Stimulated activated naive CD4-positive, alpha-beta T cell (primary cell): ENCODE measurements at places on chromosomes 6 and 20.

GRCh38 chr20:37386505-37387251 lies 40.7 kb downstream of the SRC start:
- DNase-seq, result no peak

DNA sequence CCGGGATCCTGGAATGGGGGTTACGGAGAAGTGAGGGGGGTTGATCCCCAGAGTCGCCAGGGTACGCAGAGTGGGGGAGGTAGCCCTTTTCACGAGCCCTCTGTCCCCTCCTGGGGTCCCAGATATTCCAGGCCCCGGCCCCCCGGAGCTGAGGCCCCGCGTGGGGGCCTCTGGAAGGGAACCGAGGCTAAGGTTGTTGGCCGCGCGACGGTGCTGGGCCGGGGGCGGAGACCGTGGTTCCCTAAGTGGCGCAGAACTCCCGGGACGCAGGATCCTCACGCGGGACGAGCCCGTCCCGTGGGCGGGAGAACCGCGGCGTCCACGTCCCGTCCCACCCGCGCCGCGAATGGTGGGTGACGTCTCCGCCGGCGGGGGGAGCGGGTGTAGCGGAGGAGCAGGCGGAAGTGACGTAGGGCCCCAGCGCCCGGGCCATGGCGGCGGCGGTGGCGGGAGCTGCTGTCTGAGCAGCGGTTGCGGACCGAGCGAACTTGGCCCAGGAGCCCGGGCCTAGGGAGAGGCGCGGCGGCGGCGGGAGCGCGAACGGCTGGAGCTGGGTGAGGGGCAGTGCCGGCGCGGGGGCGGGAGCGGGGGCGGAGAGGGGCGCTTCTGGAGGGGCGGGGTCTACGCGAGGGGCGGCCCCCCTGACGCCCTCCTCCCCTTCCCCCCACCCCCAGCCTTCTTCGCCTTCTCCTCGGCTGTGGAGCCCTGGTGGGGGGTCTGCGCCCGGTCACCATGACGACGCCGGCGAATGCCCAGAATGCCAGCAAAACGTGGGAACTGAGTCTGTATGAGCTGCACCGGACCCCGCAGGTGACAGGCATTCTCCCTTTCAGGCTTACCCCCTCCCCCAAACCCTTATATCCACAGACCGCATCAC lies at the start of gene RING1:
Gene RING1, plus strand, starts transcription at position 410 of the 877 bp plus-strand sequence. Its CDS starts 323 bp downstream, at position 733.
- DNase-seq, result peak; percentile 86

GRCh38 chr6:3039384-3039783 lies 28.9 kb upstream of the RIPK1 start:
- DNase-seq, result no peak

DNA sequence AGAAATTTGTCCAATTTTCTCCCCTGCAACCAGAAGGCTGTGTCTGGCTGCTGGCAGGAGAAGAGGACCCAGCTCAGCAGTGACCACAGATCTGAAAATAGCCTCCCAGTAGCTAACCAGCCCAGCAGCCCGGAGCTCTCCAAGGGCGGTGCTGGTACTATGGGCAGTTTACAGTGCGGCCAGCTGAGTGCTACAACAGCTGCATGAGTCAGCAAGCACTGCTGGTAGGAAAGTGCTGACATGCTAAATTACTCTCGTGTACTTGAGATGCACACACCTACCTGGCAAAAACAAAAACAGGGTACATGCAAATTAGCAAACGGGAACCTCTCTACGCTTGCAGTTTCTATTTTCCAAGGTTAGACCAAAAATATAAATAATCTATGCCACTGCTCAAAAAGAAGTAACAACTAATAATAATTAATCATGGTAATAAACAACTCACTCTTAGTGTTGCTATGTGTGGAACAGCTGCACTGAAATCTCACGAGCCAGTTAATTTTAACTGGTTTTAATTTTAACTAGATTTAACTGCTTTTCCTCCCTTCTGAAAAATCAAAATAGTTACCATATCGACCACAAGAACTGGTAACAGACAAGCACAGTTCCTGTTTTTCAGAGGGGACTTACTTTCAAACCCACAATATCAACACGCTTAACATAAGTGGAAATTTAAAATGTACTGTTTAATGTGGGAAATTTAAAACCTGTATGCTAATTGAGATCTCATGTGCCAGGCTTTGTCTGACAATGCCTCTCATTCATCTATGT lies 10.8 kb downstream of the BACH2 start:
- peak; percentile 47 for DNase-seq

- no peak for DNase-seq
Measured at GRCh38 chr6:23841116-23841515, 284.9 kb upstream of the NRSN1 start.

DNA sequence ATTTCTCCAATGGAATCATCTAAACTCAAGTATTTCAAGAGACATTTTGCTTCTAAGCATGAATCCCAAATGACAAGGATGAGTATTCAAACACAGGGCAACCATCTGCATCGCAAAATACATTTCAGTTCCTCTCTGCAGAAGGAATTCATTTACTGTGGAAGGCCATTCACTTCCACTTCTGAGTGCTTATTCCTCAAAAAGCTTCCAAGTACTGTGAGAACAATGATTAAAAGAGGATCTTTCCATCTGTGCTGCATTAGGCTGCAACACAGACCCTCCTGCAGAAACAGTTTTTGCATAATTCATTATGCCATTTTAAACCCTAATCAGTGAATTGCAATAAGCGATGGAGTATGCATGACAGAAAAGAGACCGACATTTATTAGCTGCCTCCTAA lies 52.5 kb downstream of the ARHGAP18 start:
- DNase-seq, result no peak

GRCh38 chr6:112690497-112691202 lies 343.5 kb downstream of the RFPL4B start:
- DNase-seq, result no peak

DNA sequence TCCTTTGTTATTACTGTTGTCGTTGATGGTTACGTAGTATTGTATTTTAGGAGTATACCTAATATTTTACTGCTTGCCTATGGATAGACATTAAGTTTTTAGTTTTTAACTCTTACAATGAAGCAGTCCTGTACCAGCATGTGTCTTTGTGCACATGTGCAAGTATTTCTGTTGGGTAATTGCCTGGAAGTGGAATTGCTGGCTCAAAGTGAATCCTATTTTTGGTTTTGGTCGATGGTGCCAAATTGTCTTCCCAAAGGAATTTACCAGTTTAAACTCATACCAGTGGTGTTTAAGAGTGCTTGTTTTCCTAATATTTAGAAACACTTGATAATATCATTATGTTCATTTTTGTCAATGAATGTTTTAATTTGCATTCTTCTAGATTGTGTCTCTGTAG lies 75.5 kb downstream of the ANKS1A start:
- no peak for DNase-seq

DNA sequence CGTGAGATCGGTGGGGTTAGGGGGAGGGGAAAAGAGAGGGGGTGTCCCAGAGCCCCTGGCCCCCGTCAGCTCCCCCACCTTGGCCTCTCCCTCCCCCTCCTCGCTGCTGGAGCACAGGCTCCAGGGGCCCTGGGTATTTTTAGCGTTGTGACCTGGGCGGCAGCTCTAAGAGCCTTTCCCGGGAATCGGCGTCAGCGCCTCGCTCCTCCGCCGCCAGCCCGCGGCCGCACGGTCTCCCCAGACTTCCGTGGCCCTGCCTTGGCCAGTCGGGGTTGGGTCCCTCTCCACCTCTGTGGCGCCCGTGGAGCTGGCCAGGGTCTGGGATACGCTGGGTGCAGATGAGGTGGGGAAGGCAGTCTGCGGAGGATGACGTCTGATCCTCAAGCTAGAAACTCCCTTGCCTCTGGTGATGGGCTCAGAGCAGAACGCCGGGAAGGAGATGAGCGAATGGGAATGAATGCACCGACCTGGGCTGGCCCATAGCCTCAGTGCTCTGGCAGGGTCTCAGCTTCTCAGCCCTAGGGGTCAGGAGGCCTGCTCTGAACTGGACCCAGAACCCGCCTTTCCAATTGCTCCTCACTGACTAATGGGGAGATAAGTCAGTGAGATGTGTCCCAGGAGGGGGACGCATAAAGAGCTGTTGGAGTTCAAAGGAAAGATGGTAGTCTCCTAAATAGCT lies 883 bp upstream of the DBNDD2 start:
- no peak for DNase-seq

- no peak for DNase-seq
Measured at GRCh38 chr6:19587238-19587942, 249.8 kb upstream of the ID4 start.

- no peak for DNase-seq
Measured at GRCh38 chr20:37516811-37517750, 4.0 kb upstream of the NNAT start.

DNA sequence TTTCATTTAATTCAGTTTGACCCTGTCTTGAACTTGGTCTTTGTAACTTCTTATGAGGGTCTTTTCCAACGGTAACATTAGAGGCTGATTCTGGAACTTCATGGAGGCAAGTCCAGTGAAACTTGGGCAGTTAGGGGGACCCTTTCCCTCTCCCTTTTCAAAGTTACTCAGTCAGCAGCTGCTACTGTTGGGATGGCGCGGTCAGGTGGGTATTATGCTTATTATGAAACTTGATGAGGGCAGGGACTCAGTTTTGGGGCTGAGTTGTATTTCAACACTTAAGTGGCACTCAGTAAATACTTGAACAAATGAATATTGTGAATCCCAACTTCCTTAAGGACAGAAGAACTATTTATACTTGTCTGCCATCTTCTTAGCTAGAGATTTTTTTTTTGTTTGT lies 20.8 kb downstream of the TOP1 start:
- DNase-seq, result no peak

- DNase-seq, result no peak
Measured at GRCh38 chr20:51695574-51696303, 72.5 kb downstream of the ATP9A start.

DNA sequence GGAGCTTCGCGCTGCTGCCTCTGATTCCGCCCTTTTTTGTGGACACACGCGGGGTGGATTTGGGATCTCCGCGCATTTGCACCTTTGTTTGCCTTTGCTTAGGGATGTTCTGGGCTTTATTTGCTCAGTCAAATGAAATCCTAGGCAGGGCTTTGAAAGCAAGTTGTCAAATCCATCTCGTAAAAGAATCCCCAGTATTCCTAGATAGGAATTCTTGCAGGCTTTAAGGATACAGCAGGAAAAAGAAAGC lies 453 bp downstream of the CEP57L1 start:
- no peak for DNase-seq

GRCh38 chr6:73177221-73177944 lies 47.9 kb downstream of the KHDC1L start:
- no peak for DNase-seq

DNA sequence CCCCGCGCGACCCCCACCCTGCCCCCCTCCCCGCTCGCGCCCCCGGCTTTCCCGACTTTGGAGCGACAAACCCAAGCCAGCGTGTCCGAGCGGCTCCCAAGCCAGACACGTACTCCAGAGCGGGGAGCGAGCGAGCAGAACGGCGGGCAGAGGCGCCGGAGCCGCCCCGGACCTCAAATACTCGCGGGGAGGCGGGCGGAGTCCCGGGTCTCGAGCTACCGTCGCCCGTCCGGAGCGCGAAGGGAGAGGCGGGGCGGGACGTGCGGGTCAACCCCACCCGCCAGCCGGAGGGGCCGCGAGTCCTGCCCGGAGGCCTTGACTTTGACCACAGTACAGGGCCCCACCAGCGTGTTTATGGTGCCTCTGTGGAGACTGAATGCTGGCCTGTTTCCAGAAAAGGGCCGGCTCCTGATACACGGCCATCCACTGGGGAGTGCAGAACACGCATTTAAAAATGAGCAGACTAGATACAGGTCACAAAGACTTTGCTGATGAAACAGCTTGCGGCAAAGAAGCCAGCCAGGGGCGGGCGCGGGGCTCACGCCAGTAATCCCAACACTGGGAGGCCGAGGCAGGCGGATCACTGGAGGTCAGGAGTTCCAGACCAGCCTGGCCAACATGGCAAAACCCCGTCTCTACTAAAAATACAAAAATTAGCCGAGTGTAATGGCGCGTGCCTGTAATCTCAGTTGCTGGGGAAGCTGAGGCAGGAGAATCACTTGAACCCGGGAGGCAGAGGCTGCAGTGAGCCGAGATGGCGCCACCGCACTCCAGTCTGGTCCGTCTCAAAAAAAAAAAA lies at the start of gene SERPINB6:
Gene SERPINB6, minus strand, starts transcription at position 148 of the 799 bp plus-strand sequence. CDS start 12,235 bp downstream, outside the sequence.
- no peak for DNase-seq

- no peak for DNase-seq
Measured at GRCh38 chr20:10603971-10604864, 69.6 kb downstream of the JAG1 start.

DNA sequence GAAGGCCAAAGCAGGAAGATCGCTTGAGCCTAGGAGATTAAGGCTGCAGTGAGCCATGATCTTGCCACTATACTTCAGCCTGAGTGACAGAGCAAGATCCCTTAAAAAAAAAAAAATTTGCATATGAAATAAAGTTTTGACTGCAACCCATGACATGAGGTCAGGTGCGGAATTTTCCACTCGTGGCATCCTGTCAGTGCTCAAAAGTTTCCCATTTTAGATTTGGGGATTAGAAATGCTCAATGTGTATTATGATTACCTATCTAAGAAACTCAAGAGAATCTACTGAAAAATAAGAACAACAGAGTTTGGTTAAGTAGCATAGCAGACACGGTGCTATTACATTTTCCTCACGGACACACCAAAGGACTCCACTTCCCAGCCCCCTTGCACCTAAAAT lies 11.7 kb downstream of the SLC23A2 start:
- no peak for DNase-seq

DNA sequence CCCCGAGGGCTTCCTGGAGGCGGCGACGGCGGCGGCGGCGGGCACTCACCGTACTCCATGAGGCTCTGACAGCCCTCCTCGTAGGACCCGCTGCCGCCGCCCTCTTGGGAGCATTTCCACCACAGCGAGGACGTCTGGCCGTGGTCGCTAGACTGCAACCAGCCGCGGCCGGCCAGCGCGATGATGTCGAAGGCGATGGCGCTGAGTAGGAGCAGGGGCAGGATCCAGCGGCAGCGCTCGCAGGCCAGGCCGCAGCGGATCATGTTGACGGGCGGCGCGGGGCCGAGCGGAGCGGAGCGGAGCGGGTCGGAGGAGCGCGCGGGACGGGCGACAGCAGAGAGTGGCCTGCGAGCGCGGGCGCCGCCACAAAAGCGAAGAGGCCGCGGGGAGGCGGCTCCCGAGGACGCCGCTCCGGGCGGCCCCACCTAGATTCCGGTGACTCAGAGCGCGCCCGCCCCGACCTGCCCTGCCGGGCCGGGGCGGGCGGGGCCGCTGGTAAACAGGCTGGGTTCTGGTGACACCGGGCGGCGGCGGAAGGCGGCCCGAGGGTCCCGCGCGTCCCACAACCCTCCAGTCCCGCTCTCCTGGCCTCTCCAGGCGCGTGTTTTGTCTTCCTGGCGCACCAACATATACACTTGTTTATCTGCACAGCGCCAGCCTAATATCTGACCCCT lies at the start of gene PERP:
Gene PERP, minus strand, starts transcription at position 342 of the 674 bp plus-strand sequence. Its CDS starts 79 bp downstream, at position 263.
- DNase-seq, result peak; percentile 18

- no peak for DNase-seq
Measured at GRCh38 chr20:16590041-16590633, 16.9 kb upstream of the KIF16B start.

GRCh38 chr6:2510316-2510715 lies 240.4 kb downstream of the MYLK4 start:
- DNase-seq, result no peak

DNA sequence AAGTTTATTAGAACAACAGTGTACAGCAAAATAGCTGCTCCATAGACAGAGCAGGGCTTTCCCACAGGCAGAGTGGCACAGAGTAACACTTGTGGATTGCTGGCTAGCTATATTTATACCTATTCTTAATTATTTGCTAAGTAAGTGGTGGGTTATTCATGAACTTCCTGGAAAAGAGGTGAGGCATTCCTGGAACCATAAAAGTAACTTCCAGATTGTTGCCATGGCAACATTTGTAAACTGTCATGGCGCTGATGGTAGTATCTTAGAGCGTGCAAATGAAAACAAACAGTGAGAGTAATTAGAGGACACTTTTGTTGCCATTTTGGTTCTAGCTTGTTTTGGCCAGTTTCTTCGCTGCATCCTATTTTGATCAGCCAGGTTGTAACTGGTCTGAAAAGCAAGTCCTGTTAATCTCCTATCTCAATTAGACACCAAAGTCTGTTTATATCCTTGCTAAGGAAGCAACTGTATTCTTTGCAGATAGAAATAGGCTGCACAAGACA lies 23.9 kb downstream of the DEFB114 start:
- DNase-seq, result no peak
